Bronchial epithelial cell (primary cell): ENCODE measurements at places on chromosomes 6 and 20.

- DNase-seq = peak; percentile 97
Observed at GRCh38 chr6:1190366-1190765, 121.5 kb upstream of the FOXQ1 start.

DNA sequence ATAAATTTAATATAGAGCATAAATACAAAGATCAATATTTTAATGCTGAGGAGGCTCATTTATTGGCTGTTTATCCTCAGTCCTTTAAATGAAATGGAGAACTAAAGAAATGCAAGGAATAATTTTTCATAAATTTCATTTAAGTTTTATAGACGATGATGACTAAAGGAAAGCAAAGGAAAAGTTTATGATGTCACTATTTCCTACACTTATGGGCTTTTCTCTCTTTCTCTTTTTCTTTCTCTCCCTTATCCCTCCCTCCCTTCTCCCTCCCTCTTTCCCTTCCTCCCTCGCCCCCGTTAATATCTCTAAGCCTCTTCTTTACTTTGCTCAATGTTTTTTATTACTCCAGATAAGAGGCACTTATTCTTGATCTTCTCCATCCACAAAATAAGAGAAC is 889.7 kb upstream of the FLRT3 start:
- DNase-seq = no peak

- DNase-seq = no peak
Observed at GRCh38 chr20:40949346-40949745, 79.3 kb upstream of the TOP1 start.

DNA sequence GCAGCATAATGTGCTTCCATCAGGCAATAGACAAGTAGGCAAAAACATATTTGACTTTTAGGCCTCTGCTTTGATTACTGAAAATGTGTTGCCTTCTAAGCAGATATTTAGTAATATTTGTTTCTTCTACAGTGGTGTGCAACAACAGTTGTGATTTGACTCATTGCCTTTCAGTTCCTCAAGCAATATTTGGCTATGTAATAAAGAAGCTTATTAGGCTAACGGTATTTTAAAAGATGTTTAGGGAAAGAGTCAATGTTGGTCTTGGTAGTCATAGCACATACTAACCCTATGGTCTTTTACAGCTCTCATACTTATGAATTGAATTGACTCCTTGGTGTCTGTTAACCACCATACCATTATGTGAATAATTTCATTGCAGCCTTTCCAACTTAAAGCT is 124.1 kb downstream of the GRIK2 start:
- DNase-seq = no peak

- DNase-seq = no peak
Observed at GRCh38 chr6:145350928-145351327, 384.4 kb downstream of the EPM2A start.

DNA sequence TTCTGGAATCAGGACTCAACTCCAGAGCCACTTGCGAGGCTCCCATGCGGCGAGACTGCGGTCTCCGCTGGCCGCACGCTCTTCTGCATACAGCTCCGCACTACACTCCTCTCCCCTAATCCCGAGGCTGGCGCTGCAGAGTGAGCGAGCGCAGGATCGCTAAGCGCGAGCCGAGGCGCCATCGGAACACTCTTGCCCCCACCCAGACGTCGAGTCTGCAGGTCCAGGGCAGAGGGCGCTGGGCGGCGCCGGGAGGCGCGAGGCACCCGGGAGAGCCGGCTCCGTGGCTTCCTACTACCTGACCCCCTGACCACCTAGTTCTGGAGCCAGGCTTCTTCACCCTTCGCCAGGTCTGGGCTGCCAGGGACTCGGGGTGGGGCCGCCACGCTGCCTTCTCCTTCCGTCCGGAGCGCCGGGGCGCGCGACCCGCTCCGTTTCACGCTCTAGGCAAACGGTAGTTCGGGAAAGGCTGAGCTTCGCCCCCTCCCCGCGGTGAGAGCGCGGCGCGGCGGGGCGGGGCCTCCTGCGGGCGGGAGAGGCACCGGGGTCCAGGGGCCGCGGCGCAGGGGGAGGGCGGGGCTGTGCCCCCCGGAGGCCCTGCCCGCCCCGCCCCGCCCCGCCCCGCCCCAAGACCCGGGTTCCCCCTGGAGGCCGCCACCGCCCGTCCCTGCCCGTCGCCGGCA is 5.4 kb upstream of the TUBB2A start:
- DNase-seq = peak; percentile 58

DNA sequence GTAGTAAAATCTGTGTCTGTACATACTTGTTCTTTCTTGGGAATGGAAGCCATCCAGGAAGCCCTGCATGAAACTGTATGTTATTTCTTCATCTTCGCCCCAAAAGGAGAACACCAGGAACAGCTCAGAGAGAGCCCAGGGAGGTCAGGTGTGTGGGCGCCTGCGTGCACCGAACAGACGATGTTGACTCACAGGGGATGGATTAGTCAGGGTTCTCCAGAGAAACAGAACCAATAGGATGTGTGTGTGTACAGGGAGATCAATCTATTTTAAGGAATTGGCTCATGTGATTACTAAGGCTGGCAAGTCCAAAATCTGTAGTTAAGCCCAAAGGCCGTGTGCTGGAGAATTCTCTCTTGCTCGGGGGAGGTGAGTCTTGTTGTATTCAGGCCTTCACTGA is 45.7 kb downstream of the RNASET2 start:
- DNase-seq = peak; percentile 49

DNA sequence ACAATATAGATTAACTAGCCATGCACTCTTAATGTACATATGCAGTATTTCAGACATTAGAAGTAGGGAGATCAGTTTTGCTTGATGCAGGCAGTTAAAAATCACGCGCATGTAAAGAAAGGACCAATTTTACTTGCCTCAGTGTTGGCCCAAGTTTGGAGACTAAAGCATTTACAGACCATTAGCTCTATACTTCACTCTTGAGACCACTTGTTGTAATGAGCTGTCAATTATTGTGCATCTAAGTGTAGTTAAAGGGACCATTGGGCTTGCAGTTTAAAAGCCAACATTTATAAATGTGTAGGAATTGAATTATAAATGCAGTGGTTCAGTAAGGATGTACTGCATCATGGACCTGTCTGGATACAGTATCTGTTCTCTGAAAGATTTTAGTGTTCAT is 53.7 kb downstream of the PLCB4 start:
- no peak for DNase-seq

DNA sequence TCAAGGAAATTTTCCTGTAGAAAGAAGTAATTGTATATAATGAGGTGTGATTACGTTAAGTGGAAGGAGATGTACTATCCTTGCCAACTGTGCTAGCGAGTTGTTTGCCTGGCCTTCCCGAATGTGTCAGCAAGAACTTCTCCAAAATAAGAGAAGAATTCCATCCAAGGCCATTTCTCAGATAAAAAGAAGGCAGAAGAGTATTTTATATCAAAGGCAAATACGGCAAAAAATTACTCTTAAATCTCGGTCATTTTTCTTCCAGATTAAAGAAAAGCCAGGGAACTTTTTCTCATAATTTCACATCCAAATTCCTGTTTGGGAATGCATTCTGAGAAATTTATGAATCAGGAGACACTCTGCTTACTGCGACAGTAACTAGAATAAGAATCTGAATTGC is 290.6 kb downstream of the CBLN4 start:
- DNase-seq = no peak

DNA sequence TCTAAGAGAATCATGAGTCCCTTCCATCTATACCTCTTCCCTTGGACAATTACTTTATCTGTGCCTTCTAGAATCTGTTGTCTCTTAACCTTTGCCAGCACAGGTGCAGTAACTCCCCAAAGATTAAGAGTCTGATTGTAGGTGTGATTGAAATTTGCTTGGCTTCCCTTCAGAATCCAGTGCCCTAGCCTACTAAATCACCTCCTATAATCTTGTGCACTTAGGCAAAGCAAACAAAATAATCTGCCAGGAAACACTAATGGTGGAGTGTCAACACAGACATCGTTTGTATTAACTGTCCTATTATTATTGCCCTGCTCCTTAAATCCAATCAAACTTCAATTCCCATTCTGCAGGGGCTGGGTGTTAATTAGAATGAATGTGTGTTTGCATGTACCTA is 28.0 kb downstream of the ID4 start:
- no peak for DNase-seq

DNA sequence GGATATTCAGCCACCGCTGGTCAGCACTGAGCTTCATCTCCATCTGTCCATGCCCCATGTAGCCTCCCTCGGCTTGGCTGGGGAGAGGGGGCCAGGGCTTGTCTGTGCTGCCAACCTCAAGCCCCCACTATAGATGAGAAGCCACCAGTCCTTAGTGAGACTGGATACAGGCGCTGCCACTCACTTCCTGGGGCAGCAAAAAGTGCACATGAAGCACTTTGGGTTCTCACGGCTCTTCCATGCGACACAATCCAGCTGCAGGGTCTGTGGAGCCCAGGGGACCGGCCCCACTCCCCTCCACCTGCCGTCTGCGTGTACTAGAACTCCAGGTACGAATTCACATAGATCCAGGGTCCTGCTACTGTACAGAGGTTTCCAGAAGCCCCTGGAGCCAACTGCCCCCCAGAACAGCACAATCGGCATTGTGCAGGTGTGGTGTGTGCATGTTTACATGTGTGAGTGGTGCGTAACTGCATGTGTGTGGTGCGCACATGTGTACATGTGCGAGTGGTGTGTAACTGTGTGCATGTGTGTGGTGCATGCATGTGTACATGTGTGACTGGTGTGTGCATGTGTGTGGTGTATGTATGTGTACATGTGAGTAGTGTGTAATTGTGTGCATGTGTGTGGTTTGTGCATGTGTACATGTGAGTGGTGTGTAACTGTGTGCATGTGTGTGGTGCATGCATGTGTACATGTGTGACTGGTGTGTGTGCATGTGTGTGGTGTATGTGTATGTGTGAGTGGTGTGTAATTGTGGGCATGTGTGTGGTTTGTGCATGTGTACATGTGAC is 4.9 kb downstream of the FRMD1 start:
- DNase-seq = no peak

DNA sequence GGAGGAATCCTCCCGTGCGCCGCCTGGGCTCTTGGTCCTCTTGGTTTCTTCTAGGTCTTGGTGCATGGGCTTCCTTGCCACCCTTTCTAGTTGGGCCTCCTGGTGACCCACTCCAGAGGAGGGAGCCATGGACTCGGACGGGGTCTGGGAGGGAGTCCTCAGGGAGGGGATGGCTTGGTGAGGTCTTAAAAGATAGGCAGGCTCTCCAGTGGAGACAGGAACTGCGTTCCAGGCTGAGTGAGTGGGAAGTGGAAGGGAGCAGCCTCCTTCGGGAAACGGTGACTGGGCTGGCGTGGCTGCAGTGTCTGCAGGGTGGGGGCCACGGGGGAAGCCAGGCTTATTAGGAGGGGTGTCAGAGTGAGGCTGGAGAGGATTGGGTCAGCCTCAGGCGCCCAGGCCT is 152.8 kb downstream of the GRM4 start:
- no peak for DNase-seq

DNA sequence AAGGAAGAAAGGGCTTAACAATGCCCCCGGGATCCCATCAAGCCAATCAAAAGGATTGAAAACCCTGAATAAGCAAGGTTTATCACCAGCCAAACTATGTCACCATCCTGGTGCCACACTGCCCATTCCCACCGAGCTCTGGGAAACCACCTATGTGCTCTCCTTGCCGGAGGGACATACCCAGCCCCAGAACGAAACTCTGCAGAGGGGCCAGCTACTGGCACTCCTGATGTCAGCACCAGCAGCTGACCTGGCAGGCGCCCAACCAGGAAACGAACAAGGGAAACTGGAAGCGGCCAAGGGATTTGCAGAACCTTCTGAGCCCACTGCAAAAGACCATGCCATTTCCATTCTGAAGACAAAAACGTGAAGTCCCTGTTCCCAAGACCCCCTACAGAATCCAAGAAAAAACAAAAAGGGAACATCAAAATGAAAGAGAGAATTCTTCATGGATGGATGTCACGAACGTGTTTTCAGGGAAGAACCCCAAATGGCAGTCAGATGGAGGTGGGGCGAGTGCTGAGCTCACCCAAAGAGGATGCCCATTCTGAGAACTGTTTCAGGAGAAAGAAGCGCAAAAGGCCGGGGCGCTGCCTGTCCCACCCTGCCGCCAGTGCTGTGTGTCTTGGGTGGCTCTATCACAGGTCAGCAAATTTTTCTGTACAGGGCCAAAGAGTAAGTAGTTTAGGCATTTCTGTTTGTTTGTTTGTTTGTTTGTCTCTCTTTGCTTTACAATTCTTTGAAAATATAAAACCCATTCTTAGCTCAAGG is 305.2 kb downstream of the ESR1 start:
- no peak for DNase-seq

GRCh38 chr6:127956260-127956888 is 55.5 kb upstream of the THEMIS start:
- peak; percentile 41 for DNase-seq

DNA sequence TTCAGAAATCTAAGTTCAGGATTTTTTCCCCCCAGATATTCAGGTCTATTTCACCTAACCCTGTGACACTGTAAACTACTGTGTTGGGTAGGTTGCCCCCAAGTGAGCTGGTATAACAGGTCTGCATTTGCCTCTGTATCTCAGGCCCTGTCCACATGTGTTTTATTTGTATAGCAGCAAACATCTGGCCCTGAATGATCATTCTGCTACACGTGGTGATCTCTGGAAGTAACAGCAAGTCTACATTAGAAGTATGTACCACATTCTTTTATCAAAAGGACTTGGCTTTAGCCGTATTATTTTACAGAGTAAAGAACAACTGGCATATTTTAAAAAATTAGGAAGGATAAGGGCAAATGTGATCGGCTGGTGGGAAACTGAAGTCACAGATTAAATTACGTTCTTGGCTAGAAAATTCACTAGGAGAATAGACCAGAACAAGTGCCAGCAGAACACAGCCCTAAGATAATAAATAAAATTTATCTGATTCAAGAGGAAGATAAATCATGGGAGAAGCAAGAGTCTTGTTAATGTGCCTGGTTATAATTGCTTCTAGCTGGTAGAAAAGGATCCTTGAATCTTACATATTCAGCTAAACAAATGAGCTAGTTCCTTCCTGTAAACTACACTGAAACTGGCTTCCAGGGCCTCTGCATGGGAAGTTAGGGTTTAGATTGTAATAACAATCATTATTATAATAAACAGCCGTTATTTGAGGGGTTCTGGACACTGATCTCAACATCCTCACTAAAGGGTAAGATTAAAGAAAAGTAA is 192.1 kb downstream of the SAMD5 start:
- DNase-seq = no peak

- peak; percentile 97 for DNase-seq
Observed at GRCh38 chr20:59994697-59995122, 36.5 kb downstream of the CDH26 start.

GRCh38 chr20:39025883-39026282 is 63.7 kb downstream of the DHX35 start:
- no peak for DNase-seq

GRCh38 chr20:44491635-44492395 is 16.1 kb downstream of the TTPAL start:
- peak; percentile 14 for DNase-seq

GRCh38 chr6:43593938-43594337 is 18.0 kb downstream of the POLH start:
- DNase-seq = no peak

DNA sequence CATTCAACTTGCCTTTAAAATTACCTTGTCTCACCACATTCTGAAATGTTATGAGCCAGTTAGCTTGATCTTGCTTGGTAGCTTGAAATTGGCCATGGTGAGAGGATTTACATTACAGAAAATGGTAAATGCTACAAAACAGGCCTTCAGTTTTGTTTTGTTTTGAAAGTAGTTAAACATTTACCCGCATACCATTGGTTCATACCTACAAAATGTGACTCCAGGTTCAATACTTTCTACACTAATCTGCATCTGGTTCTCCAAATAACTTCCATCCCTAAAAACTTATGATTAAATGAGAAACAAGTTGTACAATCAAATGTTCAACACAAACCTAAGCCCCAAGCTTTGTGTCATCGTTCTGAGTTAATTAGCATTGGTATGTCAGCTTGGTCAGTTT is 30.5 kb upstream of the MYBL2 start:
- DNase-seq = no peak

- no peak for DNase-seq
Observed at GRCh38 chr6:97882755-97883154, 599.7 kb upstream of the MMS22L start.
